RKO (cell line): ENCODE measurements at places on chromosomes 1 and 21.

GRCh38 chr21:38639571-38640354, 141.5 kb upstream of the ERG start:
- DNase-seq, result no peak

GRCh38 chr1:44862829-44863401, 19.9 kb upstream of the PTCH2 start:
- peak; percentile 17 for DNase-seq

GRCh38 chr1:50976111-50976889, 6.3 kb downstream of the CDKN2C start:
- no peak for DNase-seq

DNA sequence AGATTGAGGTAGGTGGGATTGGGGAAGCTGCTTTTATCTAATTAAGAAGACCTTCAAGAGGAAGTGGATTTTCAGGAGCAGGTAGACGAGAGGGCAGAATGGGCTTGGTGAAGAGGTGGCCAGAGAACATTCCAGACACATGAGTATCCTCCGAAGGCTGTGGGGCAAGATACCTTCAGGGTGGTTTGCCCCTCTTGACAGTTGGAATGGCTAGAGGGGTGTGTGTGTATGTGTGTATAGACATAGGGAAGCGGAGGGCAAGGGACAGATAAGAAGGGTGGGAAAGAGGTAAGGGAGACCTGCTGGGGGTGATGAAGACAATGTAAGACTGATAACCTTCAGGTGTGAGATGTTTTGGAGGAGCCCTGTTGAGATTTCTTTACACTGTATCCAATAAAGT, 46.8 kb upstream of the TSPAN2 start:
- no peak for DNase-seq

GRCh38 chr1:200238311-200238710, 171.5 kb downstream of the ZNF281 start:
- DNase-seq, result no peak

- no peak for DNase-seq
Measured at GRCh38 chr1:203072002-203072602, 13.7 kb downstream of the MYOG start.

GRCh38 chr1:239507826-239508225, 121.5 kb downstream of the CHRM3 start:
- DNase-seq, result no peak

- DNase-seq, result no peak
Measured at GRCh38 chr1:246629976-246630375, 63.7 kb downstream of the CNST start.

- DNase-seq, result no peak
Measured at GRCh38 chr1:19811206-19811851, 3.8 kb downstream of the RNF186 start.

DNA sequence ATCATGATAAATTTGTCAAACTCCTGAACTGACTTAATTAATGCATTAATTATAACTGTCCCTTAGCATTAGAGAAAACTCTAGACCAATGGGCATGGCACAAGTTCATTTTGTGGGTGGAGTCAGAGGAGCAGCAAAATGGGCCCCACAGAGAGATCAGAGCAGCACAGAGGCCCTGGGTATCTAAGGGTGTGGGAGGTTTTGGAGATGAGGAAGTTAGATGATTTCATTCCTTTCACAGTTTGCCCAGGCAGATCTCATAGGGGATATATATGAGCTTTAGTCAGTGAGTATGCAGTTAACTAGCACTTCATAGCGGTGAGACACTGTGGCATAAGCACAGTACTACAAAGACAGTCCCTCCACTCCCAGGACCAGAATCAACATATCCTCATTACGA, 117.3 kb downstream of the MAB21L3 start:
- DNase-seq, result no peak

GRCh38 chr1:16207318-16208269, 4.9 kb downstream of the ARHGEF19 start:
- DNase-seq, result no peak

GRCh38 chr1:159783724-159784123, 3.0 kb downstream of the DUSP23 start:
- DNase-seq, result no peak

DNA sequence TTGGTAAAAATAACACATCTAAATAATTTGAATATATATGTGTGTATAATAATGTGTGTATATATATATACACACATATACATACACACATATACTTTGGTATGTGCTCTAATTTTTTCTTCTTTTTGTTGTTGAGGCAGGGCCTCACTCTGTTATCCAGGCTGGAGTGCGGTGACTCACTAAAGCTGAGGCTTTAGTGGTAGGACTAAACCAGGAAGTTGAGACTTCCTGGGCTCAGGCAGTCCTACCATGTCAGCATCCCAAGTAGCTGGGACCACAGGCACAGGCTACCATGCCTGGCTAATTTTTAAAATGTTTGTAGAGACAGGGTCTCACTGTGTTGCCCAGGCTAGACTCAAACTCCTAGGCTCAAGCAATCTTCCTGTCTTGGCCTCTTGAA, 46.7 kb upstream of the CXADR start:
- DNase-seq, result peak; percentile 30

GRCh38 chr1:156616463-156616862, 2.8 kb upstream of the HAPLN2 start:
- DNase-seq, result no peak

GRCh38 chr1:9438431-9439073, 100.7 kb upstream of the SLC25A33 start:
- DNase-seq, result peak; percentile 22
